ENCODE measurements at places on chromosomes 3 and 15.
A peak's percentile ranks its signal among the peaks of the same experiment; 100 is the strongest.

DNA sequence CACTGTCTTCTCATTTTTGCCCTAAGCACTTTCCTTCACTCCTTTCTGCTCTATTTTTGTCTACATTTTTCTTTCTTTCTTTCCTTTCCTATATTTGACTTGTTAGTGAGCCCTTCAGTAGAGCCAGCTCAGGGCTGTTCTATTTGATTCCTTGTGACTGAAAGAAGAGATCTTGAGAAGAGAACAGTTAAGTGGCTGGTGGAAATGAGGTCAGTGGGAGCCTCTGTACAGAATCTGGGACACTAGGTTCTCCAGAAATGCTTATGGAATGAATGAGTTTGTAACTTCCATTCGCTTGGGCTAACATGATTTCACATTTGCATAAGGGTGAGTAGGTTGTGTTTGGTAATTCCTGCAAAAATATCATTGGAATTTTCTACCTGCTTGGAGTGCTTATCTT, 45.6 kb downstream of the CACNA2D3 start:
- DNase-seq = no peak

GRCh38 chr3:149581248-149581647, 76.6 kb downstream of the WWTR1 start:
- peak; percentile 71 for DNase-seq

- DNase-seq = no peak
These were observed 87.3 kb upstream of the RNF7 start for GRCh38 chr3:141650783-141651182.

- DNase-seq = peak; percentile 21
These were observed 14.4 kb downstream of the HES1 start for GRCh38 chr3:194150252-194150934.
